SW 1271 (cell line): ENCODE measurements at places on chromosomes 5 and 9.

DNA sequence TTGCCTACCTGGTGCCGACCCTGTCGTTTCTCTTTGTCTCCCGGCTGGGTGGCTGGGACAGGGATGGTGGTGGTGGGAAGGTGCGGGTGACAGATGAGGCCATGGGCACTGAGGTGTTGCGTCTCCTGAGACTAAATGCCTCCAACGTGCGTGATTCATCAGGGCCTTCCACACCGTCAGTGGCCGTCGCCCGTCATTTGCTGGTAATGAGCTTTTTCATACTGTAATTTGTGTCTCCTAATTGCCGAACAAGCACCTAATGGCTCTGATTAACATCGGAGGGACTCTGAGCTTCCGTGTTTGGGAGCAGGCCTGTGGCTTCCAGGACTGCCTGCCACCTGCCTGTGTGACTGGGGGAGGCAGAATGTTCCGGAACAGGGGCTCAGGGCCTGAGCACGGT lies 35.2 kb downstream of the RXRA start:
- DNase-seq = no peak

DNA sequence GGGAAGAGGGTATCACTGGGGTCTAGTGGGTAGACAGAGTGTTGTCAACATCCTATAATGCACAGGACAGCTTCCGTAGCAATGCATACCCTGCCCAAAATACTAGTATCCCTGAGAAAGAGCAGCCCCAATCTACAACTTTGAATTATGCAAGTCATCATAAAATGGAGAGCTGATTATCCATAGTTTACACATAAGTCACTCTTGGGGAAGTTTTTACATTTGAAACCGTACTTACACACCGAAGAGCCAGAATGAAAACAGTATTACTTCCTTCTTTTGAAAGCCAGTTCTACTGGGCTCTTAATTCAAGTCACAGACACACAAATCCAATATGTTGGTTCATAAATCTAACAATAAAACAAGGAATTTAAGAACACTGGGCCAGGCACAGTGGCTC lies 21.6 kb downstream of the RNF145 start:
- no peak for DNase-seq

- no peak for DNase-seq
Measured at GRCh38 chr5:113692891-113693457, 179.5 kb downstream of the YTHDC2 start.

GRCh38 chr9:35114113-35114839 lies 1.4 kb downstream of the ATOSB start:
- DNase-seq = peak; percentile 57

GRCh38 chr5:176725521-176726280 lies 78.4 kb downstream of the TSPAN17 start:
- DNase-seq = no peak

DNA sequence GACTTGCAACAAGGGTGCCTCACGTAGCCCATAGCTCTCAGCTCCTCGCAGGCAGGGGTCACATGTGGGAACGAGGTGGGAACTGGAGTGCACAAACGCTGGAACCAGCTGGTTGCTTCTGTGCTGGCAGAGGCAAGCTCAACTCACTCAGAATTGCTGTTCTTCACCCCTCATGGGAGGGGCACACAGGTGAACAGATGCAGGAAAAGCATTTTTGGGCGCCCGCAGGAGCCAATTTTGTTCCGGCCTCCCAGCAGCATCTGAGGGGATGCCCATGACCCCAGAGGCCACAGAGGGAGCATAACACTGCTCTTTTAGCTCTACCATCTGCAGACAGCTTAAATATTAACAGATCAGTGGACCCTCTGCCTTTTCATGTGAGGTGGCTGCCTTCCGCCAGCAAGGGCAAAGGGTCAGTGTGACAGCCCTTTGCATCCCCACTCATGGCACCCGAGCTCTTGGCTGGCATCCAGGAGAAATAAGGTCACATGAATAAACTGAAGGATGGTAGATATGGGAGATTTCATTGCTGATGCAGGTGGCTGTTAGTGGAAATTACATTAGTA lies 196.2 kb downstream of the SLCO4C1 start:
- DNase-seq = no peak

DNA sequence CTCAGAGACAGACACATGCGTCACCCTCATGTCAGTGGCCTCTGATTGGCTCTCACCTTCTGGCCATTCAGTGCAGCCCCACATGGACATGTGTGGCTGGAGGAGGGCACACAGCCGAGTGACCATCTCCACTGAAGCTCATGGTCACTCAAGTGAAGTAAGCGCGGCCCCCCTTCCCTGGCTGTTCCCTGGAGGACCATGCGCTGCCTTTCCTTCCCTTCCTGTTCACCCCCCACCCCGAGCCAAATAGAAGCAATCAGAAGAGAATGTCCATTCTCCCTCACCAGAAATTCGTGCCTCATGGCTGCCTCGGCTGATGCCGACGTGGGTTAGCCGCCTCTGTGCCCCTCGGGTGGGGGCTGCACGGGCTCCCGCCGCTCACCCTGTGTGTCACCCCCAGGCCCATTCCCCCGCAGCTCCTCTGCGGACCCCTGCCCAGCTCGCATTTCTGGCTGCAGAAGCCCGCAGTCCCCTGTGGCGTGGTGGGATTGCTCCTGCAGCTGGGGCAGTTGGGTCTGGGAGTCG lies 12.5 kb upstream of the COL5A1 start:
- no peak for DNase-seq

DNA sequence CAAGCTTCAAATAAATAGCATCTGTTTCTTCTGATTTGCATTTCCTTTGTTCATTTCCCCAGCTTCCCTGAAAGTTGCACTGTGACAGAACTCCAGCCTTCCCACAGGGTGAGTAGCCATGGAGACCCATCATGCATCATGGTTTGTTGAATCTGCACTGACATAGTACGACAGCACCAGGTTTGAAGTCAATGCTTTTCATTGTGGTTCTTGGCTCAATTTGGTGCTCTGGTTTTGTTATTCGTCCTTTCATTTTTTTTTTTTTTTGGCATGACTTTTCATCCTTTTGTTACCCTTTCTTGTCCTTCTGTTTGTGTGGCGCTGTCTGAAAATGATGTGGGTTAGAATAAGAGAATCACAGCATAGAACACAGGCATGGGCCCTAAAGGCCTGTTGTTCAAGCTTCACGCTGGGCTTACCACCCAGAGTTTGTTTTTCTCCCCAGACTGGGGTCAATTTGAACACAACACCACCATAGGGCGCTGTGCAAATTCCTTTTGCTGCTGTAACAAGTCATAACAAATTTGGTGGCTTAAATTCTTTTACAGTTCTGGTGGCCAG lies 206.2 kb upstream of the CDH10 start:
- no peak for DNase-seq

DNA sequence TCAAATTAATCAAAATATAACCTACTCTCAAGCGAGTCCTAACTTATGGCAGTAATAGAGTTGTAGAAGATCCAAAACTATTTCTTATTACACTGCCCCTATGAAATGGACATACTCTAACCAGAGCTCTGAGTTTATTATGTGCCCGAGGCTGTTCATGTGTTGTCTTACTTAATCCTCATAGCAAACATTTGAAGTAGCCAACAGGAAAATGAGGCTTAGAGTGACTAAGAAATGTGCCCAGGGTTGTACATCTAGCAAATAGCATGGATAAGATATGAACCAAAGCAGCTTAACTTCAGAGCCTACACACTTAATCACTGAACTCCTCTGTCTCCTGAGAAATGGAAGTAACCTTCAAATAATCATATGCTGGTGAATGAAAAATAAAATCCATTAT lies 1551.7 kb downstream of the MAT2B start:
- DNase-seq = no peak

GRCh38 chr9:68522131-68522530 lies 18.6 kb downstream of the TMEM252 start:
- DNase-seq = no peak

- no peak for DNase-seq
Measured at GRCh38 chr5:164191240-164191639, 685.8 kb downstream of the MAT2B start.

DNA sequence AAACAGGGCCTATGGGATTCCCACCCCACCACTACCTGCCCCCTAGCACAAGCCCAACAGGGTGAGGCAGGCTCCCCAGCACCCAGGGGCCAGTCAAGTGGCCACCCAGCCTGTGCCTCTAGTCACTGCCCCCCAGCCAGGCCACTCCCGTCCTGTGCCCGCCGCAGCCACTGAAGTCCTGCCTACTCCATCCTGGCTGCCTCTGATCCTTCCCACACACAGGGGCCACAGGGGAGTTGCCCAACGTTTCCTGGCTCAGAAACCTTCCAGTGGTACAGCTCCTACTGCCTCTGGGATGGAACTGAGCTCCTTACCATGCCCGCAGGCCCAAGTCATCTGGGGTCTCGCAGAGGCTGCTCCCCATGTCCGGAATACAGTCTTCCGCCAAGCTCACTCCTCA lies 70.2 kb upstream of the STXBP1 start:
- DNase-seq = no peak

DNA sequence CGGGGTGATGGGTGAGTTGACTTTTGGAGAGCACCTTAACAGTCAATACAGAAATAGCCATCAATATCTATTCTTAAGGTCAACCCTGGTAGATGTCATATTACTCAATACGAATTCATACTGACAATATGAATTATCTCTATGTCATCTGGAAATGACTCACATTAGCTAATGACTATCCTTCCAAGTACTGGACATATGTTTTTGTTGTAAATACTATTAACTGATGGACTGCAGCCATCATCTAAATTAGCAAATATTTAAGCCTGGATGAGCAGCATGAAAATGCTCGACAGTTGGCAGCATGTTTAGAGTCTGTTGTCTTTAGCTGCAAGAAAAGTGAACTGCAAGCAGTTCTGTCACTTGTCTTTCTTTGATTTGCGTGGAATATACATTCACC lies 19.6 kb upstream of the ISOC1 start:
- DNase-seq = no peak

GRCh38 chr5:20213803-20214202 lies 225.8 kb upstream of the CDH18 start:
- no peak for DNase-seq

- no peak for DNase-seq
Measured at GRCh38 chr9:4618700-4619099, 43.4 kb upstream of the PLPP6 start.

- DNase-seq = no peak
Measured at GRCh38 chr9:27626244-27627187, 53.2 kb upstream of the C9orf72 start.

- DNase-seq = no peak
Measured at GRCh38 chr5:143405849-143406098, 2.3 kb upstream of the NR3C1 start.

- no peak for DNase-seq
Measured at GRCh38 chr5:2047341-2047927, 164.7 kb upstream of the IRX4 start.

DNA sequence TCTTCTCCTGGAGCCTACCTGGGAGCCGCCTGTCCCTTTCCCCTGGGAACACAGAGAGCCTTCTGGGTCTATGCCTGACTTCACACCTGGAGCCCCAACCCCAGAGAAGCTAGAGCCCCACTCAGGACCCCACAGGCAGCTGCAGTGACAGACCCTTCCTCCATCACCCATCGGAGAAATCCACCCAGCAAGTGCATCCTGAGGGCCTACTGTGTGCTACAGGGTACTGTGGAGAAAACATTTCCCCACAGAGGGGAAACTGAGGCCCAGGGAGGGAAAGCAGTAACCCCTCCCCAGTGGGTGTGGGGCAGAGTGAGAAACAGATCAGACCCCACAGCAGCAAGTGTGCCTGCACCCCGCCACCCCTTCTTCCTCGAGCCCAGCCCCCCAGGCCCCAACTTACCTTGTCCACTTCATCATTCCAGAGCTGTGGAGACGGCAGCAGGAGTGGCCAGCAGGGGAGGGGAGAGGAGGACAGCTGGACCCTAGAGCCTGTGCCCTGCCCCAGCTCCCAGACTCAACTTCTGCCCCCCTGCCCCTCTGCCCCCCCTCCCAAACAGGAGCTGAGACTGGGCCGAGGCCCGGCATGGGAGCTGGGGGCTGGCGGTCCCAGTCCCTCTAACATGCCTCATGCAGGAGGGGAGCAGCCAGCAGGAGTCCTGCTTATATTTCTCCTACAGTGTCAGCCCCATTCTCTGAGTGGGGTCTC lies 17.7 kb downstream of the SH3GLB2 start:
- DNase-seq = no peak

DNA sequence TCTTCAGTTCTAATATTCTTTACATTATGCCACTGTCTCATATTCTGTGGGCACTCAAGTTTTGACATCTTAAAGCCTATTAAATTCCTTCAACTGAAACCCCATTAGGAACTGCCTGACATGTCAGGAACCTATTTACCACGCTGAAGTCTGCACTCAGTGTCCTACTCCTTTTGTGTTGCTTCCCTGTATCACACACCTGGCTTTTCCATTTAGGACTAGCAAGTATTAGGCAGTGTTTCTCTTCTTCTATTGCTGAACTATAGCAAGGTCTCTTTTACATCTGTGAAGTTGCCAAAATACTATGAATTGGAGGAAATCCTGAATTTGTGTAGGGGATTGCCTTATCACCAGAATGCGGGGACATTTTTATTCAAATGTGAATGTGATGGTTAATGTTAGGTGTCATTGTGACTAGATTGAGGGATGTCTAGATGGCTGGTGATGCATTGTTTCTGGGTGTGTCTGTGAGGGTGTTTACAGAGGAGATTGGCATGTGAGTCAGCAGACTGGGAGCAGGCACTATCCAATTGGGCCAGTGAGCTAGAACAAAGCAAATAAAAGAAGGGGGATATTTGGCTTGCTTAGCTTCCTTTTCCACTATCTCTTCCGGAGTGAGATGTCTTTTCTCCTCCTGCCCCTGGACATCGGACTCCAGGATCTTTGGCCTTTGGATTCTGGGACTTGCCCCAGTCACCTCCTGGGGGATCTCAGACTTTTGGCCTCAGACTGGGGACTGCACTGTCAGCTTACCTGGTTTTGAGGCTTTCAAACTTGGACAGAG lies 21.2 kb upstream of the VCAN start:
- DNase-seq = no peak

DNA sequence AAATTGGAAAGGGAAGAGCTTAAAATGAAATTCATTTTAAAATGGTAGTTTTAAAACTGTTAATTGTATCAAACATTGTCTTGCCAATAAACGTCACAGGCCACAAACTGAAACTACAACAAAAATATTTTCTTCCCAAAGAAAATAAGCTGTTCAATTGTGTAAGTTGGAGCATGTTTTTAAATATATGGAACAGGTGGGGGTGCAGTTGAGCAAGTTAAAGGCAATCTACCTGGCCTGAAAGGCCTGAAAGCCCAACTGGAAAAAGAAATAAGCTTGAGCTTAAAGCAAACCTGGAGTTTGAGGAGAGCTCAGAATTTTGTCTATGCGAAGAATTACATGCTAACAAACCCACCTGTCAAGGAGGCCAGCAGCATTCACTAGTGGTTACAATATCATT lies 439.5 kb downstream of the ACTL7B start:
- DNase-seq = no peak

DNA sequence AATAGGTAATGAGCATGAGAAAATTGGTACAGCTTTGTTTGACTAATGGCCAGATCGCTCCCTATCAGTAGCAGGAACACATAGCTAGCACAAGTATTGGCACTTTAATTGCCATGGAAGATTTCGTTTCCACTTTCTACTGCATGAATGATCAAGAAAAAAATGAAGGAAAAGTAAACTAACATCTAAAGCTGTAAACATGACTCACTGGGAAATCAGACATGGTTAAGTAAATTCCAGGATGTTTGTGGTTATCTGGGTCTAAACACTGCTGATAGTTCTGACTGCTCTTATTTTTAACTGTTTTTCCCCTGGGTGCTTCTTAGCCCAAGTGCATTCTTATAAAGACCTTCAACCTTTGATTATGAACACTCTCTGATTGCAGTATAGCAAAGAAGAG lies 388.9 kb downstream of the NR2F1-AS1 start:
- DNase-seq = peak; percentile 99
